PC-3 (cell line): ENCODE measurements at places on chromosomes 5 and 9. TPM values are rescaled to one million over a fixed set of nuclear protein-coding genes. Genes with fewer than 3 reads are reported as not detected.

DNA sequence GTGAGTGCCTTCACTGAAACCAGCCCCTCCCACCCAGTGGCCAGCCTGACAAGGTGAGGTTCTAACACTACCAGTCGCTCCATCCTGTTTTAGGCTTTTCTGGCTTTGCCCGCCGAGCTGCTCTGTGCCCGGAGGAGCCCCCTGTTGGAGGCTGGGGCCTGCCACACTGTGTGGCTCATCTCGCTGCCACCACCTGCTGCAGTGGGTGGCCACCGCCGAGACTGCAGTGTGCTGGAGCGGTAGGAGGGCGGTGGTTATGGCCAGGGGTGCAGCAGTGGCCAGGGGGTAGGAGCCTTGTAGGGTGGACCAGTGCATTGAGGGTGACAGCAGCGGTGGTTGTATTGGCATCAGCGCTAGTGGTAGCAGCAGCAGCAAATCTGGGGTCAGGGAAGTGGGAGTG is 74.7 kb upstream of the PCAT7 start:
- H3K4me3 ChIP-seq = no peak overlapping the region
- H3K36me3 ChIP-seq = no peaks in the 10 kb centered on the region
- H3K4me1 ChIP-seq = no peaks in the 10 kb centered on the region
- no peak overlapping the region for H3K27ac ChIP-seq
- H3K27me3 ChIP-seq = no peaks in the 10 kb centered on the region
- no peak for DNase-seq

FBXW2 gene
- total RNA-seq = 25.0 and 30.5 TPM in 2 replicates

DNA sequence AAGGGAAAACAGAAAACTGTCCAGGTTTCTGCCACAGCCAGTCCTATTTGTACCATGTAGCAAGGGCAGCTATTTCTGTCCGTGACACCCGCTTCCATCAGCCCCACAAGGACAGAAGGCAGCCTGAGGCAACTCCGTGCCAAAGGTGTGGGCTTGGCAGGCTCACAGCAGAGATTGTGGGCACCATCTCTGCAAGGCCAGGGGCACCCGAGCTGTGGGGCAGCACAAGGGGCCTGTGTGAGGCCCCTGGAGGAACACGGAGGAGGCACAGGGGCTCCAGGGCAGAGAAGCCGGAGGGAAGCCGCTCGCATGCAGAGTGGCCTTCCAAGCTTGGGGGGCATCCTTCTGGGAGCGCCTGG is 43.5 kb downstream of the COL23A1 start:
- no peak overlapping the region for H3K27ac ChIP-seq
- peaks cover 35% of the 10 kb centered on the region for H3K27me3 ChIP-seq
- no peak overlapping the region for H3K4me3 ChIP-seq
- H3K36me3 ChIP-seq = no peaks in the 10 kb centered on the region
- H3K4me1 ChIP-seq = no peaks in the 10 kb centered on the region
- no peak for DNase-seq

ZNF608 gene
- total RNA-seq = 0.95 and 1.2 TPM in 2 replicates

NOXA1 gene
- total RNA-seq = 0.51 and 1.6 TPM in 2 replicates

GRM6 gene
- total RNA-seq = not detected in 2 replicates

- H3K36me3 ChIP-seq = peaks cover 19% of the 10 kb centered on the region; the same call in 1 of the 2 replicates
- H3K27me3 ChIP-seq = no peaks in the 10 kb centered on the region
- H3K4me3 ChIP-seq = no peak overlapping the region
- peak; percentile 12 for DNase-seq
- no peaks in the 10 kb centered on the region for H3K4me1 ChIP-seq
These were observed 45.4 kb upstream of the FBXW11 start for GRCh38 chr5:172051643-172052339.

GRCh38 chr5:68319706-68320412 is 104.3 kb downstream of the PIK3R1 start:
- no peaks in the 10 kb centered on the region for H3K36me3 ChIP-seq
- DNase-seq = peak; percentile 33
- peak overlapping the region; percentile 65 for H3K27ac ChIP-seq
- H3K27me3 ChIP-seq = no peaks in the 10 kb centered on the region

GRCh38 chr5:96714951-96715451 is 52.8 kb downstream of the CAST start:
- H3K36me3 ChIP-seq = no peaks in the 10 kb centered on the region
- H3K27ac ChIP-seq = no peak overlapping the region
- no peaks in the 10 kb centered on the region for H3K27me3 ChIP-seq
- no peak overlapping the region for H3K4me3 ChIP-seq
- no peaks in the 10 kb centered on the region for H3K4me1 ChIP-seq
- DNase-seq = peak; percentile 52

DIRAS2 gene
- not detected in 2 replicates for total RNA-seq

PTPN3 gene
- total RNA-seq = 8.4 and 8.7 TPM in 2 replicates

FOXD1 gene
- total RNA-seq = 10.3 and 12.8 TPM in 2 replicates

GRCh38 chr5:31197183-31197582 is 3.7 kb downstream of the CDH6 start:
- no peak overlapping the region for H3K4me3 ChIP-seq
- DNase-seq = peak; percentile 22
- H3K36me3 ChIP-seq = no peaks in the 10 kb centered on the region

GRCh38 chr9:72930828-72931227 is 22.0 kb downstream of the ALDH1A1 start:
- H3K27me3 ChIP-seq = peaks cover 42% of the 10 kb centered on the region
- DNase-seq = no peak
- H3K4me1 ChIP-seq = no peaks in the 10 kb centered on the region
- H3K4me3 ChIP-seq = no peak overlapping the region
- no peak overlapping the region for H3K27ac ChIP-seq

GRCh38 chr5:39080597-39081204 is 6.5 kb upstream of the RICTOR start:
- DNase-seq = peak; percentile 67
- no peaks in the 10 kb centered on the region for H3K27me3 ChIP-seq
- H3K4me1 ChIP-seq = peaks cover 41% of the 10 kb centered on the region
- peak overlapping the region; percentile 56 for H3K27ac ChIP-seq
- H3K36me3 ChIP-seq = no peaks in the 10 kb centered on the region
- no peak overlapping the region for H3K4me3 ChIP-seq

DNA sequence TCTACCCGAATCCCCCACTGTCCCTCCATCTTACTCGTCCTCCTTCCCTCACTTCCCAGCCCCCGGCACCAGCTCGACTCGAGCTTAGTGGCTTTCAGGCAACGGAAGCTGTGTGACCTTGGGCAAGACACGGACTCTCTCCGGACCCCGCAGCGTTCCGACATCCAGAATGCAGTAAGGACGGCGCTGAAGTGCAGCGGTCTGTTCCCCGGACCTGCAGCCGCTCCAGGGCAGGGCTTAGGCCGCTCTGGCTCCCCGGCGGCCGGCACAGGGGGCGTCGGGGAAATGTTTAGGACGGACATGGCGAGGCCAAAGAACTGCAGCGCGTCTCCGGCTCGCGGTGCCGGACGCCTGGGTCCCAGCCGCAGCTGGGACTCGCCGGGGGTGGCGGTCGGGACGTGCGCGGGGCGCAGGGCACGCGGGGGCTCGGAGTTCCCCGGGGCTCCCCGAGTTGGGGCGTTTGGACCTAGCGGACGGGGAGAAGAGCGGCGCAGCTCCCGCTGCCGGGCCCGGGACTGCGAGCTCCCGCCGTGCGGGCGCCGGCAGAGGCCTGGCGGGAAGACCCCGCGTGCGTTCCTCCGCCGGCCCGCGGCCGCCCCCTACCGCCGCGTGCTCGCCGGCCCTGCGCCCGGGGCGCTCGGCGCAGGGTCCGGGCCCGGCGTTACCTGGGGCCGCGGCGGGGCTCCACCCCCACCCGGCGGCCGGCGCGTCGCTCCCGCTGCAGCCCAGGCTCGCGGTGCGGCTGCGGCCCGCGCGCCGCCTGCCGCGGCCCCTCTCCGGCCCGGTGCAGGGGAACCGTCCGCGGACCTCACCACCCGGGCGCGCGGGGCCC is 5.6 kb upstream of the RNF44 start:
- DNase-seq = peak; percentile 58
- H3K4me3 ChIP-seq = peak overlapping the region; percentile 80
- H3K36me3 ChIP-seq = no peaks in the 10 kb centered on the region
- H3K27ac ChIP-seq = peak overlapping the region; percentile 13; the same call in 1 of the 2 replicates

GRCh38 chr5:42228279-42228678 is 195.0 kb upstream of the GHR start:
- peaks cover 5% of the 10 kb centered on the region; the same call in 1 of the 2 replicates for H3K4me1 ChIP-seq
- H3K27ac ChIP-seq = no peak overlapping the region
- no peaks in the 10 kb centered on the region for H3K27me3 ChIP-seq
- H3K36me3 ChIP-seq = no peaks in the 10 kb centered on the region
- DNase-seq = peak; percentile 69

GABRB2 gene
- not detected in 2 replicates for total RNA-seq

DNA sequence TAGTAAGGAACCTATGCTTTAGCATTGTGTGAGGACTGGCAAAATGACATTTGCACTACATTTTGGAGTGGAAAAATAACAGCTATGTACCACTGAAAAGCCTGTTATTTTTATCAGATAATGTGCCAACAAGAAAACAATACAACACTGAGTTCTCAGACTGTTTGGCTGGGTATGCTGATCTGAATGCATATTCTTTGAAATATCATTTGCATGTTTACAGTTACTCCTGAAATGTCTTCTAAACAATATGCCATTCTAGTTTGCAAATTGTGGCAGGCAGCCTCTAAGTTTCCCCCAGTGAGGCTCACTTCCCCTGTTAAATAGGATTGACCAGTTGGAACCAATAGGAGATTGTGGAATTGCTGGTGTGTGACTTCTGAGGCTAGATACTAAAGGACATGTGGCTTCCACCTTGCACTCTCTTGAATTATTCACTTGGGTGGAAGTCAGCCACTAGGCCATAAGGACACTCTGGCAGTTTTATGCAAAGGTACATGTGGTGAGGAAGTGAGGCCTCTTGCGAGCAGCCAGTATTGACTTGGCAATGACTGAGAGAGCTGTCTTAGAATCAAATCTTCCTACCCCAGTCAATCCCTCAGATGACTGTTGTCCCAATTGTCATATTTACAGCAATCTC is 250.4 kb upstream of the PCSK5 start:
- no peaks in the 10 kb centered on the region for H3K27me3 ChIP-seq
- no peaks in the 10 kb centered on the region for H3K36me3 ChIP-seq
- H3K4me3 ChIP-seq = no peak overlapping the region
- no peak for DNase-seq
- no peak overlapping the region for H3K27ac ChIP-seq

GRCh38 chr9:128713411-128713780 is 10.5 kb downstream of the ZDHHC12 start:
- DNase-seq = no peak

GRCh38 chr5:82332886-82333615 is 54.9 kb upstream of the RPS23 start:
- no peak overlapping the region for H3K4me3 ChIP-seq
- H3K27ac ChIP-seq = no peak overlapping the region
- no peaks in the 10 kb centered on the region for H3K27me3 ChIP-seq
- no peak for DNase-seq
- no peaks in the 10 kb centered on the region for H3K4me1 ChIP-seq

TAF11L5 gene
- not detected in 2 replicates for total RNA-seq

- no peak for DNase-seq
- H3K4me1 ChIP-seq = no peaks in the 10 kb centered on the region
- no peaks in the 10 kb centered on the region for H3K27me3 ChIP-seq
- no peak overlapping the region for H3K4me3 ChIP-seq
- H3K36me3 ChIP-seq = no peaks in the 10 kb centered on the region
These were observed 2.8 kb upstream of the IL3 start for GRCh38 chr5:132057498-132058255.

PPP3R2 gene
- not detected in 2 replicates for total RNA-seq

- no peak for DNase-seq
- no peak overlapping the region for H3K4me3 ChIP-seq
- no peak overlapping the region for H3K27ac ChIP-seq
- no peaks in the 10 kb centered on the region for H3K4me1 ChIP-seq
- no peaks in the 10 kb centered on the region for H3K36me3 ChIP-seq
These were observed 579 bp upstream of the ASTN2 start for GRCh38 chr9:117415358-117415914.

PDZD2 gene
- 2.0 and 2.9 TPM in 2 replicates for total RNA-seq

GRCh38 chr9:136488247-136489214 is 5.7 kb upstream of the SEC16A start:
- H3K4me3 ChIP-seq = no peak overlapping the region
- H3K4me1 ChIP-seq = peaks cover 3% of the 10 kb centered on the region; the same call in 1 of the 2 replicates

DNA sequence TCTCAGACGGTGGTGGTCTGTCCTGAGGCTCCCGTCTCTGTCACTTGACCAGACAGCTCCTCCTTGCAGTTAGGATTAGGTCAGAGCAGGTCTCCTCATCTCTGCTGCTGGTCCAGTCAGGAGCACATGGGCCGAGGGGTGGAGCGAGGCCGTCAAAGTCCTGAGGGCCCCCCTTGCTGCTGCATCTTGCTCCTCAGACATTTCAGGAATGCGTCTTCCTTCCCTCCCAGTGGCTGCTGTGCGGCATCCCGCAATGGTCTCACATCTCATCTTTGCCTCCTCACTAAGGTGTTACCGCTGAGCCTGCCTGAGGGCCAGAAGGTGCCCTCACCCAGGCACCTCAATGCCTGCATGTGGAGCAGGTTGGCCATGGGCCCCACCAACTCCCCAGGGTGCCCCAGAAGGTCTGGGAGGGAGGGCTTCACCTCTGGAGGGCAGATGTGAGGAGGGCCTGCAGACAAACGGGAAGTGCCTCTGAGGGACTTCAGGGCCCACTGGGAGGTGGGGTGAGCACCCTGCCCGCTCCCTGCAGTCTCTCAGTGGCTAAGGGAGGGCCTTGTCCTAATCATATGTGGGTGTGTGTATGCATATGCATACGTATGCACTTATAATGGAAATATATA is 137.7 kb upstream of the LMX1B start:
- no peaks in the 10 kb centered on the region for H3K36me3 ChIP-seq
- H3K4me3 ChIP-seq = no peak overlapping the region
- no peaks in the 10 kb centered on the region for H3K4me1 ChIP-seq
- H3K27me3 ChIP-seq = no peaks in the 10 kb centered on the region
- no peak for DNase-seq

GRCh38 chr9:93562157-93562556 is 14.2 kb upstream of the PHF2 start:
- no peaks in the 10 kb centered on the region for H3K27me3 ChIP-seq
- DNase-seq = no peak
- H3K4me1 ChIP-seq = peaks cover 6% of the 10 kb centered on the region
- H3K27ac ChIP-seq = no peak overlapping the region
- H3K4me3 ChIP-seq = no peak overlapping the region

DNA sequence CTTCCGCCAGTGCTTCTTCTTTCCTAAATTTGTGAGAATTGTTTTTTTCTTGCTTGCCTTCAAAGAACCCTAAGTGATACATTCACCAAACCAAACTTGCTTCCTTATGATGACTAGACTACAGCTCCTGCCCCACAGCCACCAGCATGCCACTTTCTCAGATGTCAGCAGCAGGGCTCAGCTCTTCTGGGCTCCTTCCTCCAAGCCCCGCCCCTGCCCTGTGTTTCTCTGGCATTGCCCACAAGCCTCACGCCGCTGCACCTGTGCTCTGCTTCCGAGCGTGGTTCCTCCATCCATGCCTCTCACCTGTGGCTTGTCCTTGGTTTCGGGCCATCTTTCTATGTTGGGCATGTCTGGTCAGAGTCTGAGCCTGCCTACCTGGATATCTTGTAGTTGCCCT is 10.6 kb downstream of the UNC5A start:
- H3K4me1 ChIP-seq = peaks cover 24% of the 10 kb centered on the region
- H3K27me3 ChIP-seq = no peaks in the 10 kb centered on the region
- DNase-seq = no peak
- H3K36me3 ChIP-seq = no peaks in the 10 kb centered on the region
